ENCODE measurements at places on chromosomes 3 and 15.

- DNase-seq, result peak; percentile 60
Measured at GRCh38 chr3:179969525-179969924, 67.2 kb downstream of the PEX5L start.

DNA sequence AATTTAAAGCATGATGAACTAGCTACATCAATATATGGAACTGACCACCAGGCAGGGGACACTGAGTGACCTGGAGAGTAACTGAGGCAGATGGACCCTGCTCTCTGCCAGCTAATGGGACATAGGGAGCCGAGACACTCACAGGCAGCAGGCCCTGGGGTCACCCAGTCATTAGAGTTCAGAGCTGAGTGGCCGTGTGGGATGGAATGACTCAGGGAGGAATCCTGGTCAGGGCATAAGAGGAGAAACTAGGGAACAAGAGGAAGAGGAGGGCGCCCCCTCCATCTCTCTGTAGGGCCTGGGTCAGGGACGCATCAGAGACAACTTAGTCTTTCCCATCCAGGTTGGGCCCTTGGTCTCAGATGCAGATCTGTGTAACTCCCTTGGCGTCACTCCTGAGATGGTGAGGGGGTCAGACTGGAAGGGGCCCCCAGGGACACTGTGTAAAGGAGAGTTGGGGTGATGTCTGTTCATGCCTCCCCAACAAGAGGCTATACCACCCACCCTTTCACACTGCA is 39.8 kb downstream of the CCDC12 start:
- DNase-seq, result no peak

DNA sequence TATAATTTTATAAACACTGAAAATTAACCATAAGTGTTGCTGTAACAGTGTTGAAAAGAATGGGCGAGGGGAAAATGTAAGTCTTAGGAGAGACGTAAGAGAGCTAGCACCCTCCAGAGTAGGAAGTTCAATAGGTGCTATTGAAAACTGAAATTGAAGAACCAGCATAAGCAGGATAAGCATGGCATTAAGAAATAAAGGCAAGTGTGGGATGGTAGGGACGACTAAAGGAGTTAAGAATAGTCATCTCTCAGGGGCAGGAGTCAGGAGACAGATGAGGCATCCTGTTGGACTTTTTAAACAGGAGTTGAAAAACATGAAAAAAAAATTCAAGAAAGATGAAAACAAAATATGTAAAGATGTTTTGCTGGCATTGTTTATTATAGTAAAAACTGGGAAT is 43.5 kb downstream of the ABHD2 start:
- DNase-seq, result no peak

- no peak for DNase-seq
Measured at GRCh38 chr3:107412376-107412775, 35.1 kb downstream of the CCDC54 start.

- peak; percentile 2 for DNase-seq
Measured at GRCh38 chr15:71390096-71390495, 274.8 kb downstream of the THSD4 start.

GRCh38 chr3:132205609-132206008 is 111.6 kb upstream of the ACP3 start:
- no peak for DNase-seq

DNA sequence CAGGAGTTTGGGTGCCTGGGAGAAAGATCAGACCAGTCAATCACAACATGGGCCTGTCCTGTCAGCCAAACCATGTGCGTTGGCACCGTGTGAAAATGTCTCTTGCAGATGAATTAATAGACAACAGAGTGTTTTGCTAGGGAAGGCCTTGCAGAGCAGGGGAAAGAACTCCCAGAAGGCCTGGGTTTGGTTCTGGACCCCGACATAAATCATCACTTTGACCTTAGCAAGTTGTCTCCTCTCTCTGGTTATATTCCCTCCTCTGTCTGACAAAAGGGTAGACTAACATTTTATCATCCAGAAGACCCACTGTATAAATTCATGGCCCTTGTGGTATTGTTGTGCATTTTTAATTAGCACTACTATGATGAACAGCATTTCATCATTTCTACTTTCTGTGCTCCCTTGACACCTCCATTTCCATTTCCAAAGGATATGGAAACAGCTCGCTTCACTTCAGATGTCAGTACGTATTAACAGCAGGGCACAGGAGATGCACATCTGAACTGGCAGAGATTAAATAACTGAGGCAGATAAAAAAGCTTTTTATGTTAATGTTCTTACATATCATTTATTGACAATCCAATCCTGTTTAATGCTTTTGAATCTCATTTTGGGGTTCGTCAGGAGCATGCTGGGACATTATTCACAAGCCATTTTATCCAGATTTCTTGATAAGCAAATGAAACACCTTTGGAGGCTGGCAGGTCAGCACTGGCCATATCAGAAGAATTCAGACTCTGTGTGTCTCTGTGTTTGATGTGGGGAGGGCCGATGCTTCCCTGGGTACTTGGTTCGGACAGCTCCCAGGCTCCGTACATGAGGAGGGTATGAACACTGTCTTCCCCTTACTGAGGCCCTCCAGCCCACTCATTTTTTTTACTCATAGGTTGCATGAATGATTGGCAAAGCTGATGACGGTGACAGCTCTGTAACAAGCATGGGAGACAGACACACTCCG is 28.2 kb upstream of the IL12A start:
- DNase-seq, result no peak
